SK-N-SH treated with all-trans-retinoic acid at 6 μM for 48 hours (cell line): ENCODE measurements at places on chromosomes 1 and 21.
A peak's percentile ranks its signal among the peaks of the same experiment; 100 is the strongest.

DNA sequence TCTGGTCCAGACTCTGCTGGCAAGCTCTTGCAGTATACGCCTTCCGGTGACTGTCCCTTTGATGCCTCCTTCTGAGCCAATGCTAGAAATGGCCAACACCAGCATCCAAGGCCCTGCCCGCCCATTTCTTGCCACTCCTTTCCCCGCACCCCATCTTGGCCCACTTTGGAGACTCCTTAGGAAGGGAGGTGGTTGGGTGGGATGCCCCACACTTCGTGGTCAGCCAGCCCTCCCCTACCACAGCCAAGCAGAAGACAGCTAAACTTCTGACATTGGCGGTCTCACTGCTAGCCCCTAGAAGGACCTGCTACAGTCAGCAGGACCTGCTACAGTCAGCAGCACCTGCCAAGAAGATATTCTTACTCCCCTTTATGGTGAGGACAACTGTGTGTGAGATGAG, 73.5 kb upstream of the CLDN14 start:
- ATAC-seq, result no peak

GRCh38 chr21:26020081-26020480, 150.5 kb downstream of the APP start:
- no peak for ATAC-seq

DNA sequence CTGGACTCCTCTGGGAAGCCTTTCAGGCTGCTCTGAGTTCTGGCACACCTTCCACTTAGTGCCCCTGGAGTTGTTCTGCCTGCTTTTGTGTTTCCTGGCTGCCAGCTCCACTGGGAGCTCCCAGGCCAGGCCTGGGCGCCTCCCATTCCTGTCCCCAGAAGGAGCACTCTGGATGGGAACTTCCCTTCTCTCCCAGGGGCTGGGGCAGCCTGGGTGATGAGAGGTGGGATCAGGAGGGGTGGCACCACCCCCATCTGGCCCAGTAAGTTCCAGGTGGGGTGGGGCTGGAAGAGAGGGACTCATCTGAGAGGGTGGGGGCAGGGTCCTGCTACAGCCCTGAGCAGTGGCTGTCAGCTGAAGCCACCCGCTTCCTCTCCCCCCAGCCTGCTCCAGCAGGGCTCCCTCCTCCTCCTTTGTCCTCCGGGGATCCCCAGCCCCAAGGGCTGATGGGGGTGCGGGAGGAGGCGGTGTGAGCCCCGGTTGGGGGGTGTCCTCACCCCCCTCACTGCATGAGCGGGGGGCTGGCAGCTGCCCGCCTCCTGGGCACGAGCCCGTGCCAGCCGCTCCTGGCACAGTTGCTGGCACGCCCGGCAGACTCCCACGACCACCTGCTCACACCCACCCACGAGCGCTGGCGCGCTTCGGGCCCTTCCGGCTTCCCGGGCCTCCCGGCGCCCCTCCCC, 4.7 kb downstream of the FOXO6 start:
- ATAC-seq, result peak; percentile 1; the same call in 1 of the 3 replicates

- peak; percentile 87 for ATAC-seq
These were observed 9.4 kb downstream of the SLC25A44 start for GRCh38 chr1:156203331-156203730.

- ATAC-seq, result peak; percentile 89
These were observed at the start of gene PHLDA3 for GRCh38 chr1:201468844-201469644. TSS of gene PHLDA3 (minus strand) at chr1:201469188. CDS start at chr1:201468786, 402 bp downstream.

GRCh38 chr1:176187001-176187400, 20.1 kb downstream of the COP1 start:
- ATAC-seq, result no peak

DNA sequence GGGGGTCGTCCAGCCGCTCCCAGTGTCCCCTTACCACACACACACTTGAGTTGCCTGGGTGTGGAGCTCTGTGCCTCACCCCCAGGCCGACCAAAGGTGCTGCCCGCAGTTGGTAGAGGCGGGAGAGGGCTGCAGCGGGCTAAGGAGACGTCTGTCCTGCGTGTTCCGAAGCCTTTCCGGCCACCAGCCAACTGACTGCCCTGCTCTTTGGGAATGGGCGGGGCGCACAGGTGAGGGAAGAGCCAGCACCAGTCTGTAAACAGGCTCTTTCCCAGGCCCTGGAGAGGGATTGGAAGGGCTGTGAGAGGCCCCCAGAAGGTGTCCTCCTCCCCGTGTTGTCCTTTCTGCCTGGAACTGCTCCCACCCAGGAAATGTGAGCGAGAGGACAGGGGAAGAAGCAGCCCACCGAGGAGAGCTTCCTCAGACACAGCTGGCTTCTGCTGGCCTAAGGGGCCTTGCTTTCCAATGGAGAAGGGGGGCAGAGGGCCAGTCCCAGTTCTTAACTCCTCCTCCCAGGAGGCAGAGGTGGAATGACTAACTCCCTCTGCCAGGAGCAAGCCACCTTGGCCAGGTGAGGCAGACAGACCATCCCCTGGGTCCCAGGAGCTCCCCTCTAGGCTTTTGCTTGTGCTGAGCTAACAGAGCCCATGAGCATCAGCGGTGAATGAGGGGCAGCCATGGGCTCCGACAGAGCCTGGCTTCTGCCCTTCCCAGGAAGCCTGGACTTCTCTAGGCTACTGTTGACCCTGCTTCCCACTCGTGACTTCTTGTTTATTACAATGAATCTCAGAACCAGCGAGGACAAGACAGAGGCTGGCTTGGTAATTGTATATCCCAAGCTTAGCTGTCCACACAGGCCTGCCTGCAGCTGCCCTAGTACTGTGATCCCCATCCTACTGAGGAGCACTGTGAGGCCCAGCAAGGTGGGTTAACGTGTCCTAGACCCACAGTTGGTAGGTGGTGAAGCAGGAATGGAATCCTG, 158.1 kb upstream of the COA6 start:
- ATAC-seq, result no peak; the same call in 2 of the 3 replicates

DNA sequence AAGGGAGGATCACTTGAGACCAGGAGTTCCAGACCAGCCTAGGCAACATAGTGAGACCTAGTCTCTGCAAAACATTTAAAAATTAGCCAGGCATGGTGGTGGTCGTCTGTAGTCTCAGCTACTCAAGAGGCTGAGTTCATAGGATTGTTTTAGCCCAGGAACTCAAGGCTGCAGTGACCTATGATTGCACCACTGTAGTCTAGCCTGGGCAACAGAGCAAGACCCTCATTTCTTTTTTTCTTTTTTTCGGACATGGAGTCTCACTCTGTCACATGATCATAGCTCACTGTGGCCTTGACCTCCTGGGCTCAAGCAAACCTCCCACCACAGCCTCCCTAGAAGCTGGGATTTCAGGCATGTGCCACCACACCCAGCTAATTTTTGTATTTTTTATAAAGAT, 31.9 kb upstream of the RCC2 start:
- no peak for ATAC-seq

DNA sequence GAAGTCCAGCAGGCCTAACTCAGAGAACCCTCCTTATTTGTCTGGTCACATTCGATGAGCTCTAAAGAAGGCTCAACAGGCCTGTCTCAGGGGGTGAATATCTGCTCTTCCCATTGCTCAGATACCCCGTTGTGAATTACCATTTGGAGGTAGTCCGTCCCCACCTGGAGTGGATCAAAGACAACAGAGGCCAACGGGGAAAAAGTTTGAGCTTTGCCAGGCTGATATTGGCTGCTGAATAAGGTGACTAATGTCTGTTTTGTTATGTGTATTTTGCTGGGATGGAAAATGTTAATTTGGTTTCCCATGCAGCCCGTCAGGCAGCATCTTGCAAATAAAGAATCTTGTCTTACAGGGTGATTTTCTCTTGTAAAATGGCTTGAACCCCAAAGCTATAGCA, 69.2 kb upstream of the EPS8L3 start:
- no peak for ATAC-seq

DNA sequence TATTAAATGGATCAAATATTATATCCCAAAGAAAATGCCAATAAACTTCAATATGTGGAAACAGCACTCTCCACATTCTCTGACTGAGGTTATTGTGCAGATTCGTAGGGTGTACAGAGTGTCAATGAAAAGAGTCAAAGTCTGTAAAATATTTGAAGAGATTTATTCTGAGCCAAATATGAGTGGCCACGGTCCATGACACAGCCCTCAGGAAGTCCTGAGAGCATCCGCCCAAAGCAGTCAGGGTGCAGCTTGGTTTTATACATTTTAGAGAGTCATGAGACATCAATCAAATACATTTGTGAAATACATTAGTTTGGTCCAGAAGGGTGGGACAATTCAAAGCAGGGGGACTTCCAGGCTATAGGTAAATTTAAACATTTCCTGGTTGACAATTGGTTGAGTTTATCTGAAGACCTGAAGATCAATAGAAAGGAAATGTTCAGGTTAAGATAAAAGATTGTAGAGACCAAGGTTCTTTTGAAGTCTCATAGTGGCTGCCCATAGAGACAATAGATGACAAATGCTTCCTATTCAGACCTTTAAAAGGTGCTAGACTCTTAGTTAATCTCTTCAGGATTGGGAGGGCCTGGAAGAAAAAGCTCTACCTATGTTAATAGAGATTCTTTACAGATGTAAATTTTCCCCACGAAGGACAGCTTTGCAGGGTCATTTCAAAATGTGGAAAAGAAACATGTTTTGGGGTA, 569.5 kb downstream of the MATN1 start:
- no peak for ATAC-seq
